ENCODE measurements at places on chromosomes 1 and 21.

- no peak for DNase-seq
Observed at GRCh38 chr1:58397187-58397820, 149.2 kb downstream of the OMA1 start.

DNA sequence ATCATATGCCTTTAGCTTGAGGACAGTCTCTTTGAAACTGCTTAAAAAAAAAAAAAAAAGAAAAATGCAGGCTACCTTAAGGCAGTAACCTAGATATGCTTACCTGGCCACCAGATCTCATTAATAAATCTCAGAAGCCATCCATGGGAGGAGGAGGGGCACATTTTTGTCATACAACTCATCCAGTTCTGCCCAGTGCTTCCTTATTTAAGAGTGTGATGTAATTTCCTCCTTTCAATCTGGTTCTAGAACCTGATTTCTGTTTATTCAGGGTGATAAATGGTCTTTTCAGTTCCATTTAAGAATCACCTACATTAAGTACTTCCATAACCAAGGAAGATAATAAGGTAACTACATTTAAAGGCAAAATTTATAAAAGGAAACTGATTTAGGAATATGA, 6.1 kb downstream of the ERRFI1 start:
- no peak for DNase-seq

DNA sequence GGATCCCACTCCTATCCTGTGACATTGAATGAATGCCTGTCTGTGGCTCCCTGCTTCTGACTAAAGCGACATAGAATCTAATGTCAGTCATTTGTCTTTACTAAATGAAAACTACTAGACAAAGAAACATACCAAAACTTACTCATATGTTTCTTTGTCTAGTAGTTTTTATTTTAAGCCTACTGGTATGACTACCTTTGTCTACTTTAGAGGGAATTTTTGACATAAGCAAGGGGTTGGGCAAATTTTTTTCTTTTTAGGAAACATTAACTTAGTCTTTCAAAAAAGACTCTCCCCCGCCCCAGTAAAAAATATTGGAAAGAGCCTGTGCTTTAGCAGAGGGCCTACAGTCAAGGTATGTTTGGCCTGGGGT, 4.9 kb downstream of the NEK7 start:
- no peak for DNase-seq

DNA sequence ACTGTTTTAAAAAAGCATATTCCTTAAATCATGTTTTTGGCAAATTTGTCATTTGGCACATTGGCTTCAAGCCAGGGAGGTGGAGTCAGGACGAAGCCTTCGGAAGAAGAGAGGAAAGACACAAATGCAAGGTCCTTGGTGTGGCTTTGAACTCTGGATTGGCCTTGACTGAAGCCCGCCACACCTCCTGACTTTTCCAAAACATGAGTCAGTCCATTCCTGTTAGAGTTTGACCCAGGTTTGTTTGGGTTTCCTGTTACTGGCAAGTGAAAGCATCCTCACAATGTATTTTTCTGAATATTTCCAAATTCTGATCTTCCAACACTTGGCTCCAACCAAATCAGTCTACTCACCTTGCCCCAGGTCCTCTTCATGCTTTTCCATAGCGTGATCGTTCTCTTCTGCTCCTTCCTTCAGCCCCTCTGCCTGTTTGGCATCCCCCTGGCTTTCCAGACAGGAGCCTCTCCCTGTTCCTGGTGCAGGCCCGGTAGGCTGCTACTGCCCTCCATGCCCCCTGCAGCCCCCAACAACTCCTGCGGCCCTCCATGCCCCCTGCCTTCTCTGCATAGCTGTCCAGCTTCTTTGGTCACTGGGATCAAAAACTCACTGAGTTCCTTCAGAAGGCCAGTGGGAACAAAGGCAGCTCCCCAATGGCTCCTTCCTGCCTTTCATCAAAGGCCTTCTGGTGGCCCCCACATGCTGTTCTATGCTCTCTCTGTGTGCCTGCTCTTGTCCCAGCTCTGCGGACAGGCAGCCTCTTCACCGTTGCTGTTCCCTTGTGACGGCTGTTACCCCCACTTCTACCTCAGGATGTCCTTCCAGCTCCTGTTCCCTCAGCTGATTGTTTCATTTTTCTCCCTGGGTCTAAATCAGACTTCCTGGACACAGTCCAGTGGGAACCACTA, 30.4 kb upstream of the SLC30A1 start:
- no peak for DNase-seq

GRCh38 chr1:197776351-197777105, 1.2 kb upstream of the DENND1B start:
- DNase-seq = peak; percentile 15

DNA sequence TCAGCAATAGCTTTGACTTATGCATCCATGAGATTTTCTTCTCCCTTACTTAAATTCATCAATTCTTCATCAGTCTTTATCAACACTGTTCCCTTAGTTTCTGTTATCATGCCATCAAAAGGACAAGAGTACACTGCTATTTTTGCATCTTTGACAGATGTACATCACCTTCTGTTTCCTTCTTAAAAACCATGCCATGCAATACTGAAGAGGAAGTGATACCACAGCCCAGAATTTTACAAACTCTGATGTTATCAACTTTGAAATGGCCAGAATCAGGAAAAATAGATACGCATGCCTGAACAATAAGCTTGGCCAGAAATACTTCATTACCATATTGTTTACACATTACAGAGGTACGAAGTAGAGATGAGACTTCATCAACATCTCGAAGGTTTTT, 21.1 kb downstream of the FMO5 start:
- no peak for DNase-seq

All from activated T-helper 1 cell treated with anti-CD3 and anti-CD28 coated beads, Interleukin-2, amount 50 U/mL, for 16 hours (primary cell).